ENCODE measurements at places on chromosomes 2 and 18.

DNA sequence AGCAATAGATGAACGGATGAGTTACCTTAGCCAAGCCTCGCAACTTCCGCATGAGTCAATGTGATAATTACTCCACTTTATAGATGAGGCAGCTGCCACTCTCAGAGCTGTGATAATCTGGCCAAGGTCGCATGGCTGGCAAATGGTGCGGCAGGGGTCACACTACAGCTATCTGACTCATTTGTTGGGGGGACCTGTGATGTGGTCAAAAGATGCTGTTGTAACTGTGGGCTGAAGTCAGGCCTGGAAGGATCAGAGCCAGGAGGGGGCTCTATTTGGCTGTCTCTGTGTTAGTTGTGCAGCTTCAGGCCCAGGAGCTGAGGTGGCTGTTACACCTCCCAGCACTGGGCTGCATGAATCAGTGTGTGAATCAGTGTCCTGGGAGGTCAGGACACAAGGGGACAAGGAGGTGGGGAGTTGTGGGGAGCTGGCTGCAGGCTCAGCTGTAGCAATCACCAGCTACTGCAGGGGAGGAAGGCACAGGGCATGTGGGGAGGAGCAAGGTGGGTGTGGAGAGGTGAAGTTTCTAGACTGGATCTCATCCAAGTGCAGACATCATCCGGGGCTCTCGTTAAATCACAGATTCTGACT is 33.1 kb downstream of the NGEF start:
- no peak for DNase-seq

DNA sequence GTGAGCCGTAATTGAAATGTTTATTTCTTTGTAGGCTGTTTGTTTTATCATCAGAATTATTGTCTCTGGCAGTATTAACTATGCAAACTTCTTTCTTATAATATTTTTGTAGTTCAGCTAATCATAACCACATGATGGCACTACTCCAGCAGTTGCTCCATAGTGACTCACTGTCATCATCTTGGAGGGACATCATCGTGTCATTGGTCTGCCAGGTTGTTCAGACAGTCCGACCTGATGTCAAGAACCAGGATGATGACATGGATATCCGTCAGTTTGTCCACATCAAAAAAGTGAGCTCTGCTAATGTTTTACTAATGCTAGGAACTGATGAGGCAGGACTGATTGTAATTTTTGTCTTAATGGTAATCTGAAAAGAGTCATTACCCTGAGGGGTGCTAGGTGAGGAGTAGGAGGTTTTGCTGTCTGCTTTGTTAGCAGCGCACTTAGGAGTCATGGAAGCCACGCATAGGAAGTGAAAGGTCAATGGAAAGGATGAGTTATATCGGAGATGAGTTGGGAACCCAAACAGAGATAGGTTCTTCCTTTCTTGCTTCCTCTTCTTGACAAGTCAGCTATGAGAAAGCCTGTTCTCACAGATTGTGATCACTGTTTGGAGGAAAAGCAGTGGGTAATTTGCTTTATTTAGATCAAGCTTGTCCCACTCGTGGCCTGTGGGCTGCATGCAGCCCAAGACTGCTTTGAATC is 49.2 kb downstream of the PIKFYVE start:
- DNase-seq, result no peak

DNA sequence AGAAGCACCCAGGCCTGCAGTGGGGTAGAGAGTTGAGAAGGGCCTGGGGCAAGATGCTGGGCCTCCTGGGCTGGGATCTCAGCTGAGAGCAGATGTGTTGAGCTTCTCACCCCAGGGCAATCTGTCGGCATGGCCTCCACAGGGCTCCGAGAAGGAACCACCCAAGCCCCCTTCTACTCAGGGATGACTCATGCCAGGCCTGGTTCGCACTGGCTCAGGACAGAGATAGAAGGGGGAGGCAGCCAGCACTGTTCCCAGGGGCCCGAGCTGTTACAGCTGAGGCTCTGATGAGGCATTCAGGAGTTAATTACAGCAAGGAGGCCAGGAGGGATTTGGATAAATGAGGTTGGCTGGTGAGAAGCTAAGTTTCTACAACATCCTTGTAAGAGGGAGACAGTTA is 62.5 kb downstream of the CENPO start:
- DNase-seq, result no peak

DNA sequence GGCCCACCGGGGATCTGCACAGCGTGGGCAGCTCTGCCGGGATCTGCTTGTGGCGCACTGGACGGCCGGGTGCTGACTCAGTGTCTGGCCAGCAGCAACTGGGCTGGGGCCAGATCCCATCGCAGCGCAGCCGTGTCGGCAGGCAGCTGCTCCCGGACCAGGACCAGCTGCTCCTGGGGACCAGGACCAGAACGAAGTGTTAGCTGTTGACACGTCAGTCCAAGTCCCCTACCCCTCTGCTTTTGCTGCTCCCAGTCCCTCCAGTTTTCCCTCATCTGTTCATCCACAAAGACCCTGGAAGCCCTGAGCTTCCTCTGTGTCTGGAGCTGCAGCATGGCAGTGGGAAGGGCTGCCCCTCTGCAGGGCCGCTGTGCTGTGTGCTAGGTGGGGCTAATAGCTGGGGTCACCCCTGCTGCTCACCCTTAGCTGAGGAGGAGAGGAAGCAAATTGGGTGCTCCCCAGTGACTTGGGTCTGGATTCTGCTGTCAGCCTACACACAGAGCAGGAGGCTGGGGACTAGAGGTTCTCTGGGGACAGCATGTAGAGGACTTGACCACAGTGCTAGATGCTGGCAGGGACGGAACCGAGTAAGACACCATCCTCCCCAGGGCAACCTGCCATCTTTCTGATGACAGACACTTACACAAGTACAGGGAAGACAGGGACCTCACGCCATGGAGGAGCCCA is 16.9 kb upstream of the KIF1A start:
- DNase-seq, result no peak

- DNase-seq, result no peak
These were observed 328.7 kb upstream of the FAM98A start for GRCh38 chr2:33927756-33928155.

GRCh38 chr2:129728035-129728972 is 251.2 kb upstream of the RAB6C start:
- no peak for DNase-seq

GRCh38 chr2:235851828-235852525 is 316.2 kb downstream of the GBX2 start:
- no peak for DNase-seq

DNA sequence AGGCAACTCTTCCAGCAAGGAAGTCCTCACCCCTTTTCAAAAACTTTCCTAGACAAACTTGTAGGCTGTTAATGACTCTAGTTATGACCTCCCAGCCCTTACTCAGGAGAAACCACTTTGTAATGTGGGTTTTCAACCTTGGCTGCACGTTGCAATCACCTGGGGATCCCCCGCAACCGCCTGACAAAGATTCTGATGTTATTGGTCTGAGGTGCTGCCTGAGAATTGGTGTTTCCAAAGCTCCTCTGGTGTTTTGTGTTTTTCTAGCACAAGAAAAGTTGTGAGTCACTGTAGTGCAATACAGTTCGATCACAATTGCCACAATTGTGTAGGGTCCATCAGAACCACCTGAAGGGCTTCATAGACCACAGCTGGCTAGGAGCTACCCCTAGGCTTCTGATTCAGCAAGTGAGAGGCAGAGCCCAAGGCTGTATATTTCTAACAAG is 121.6 kb downstream of the SP100 start:
- DNase-seq, result no peak

- DNase-seq, result no peak
These were observed 107.8 kb downstream of the MAIP1 start for GRCh38 chr2:200063155-200063554.

DNA sequence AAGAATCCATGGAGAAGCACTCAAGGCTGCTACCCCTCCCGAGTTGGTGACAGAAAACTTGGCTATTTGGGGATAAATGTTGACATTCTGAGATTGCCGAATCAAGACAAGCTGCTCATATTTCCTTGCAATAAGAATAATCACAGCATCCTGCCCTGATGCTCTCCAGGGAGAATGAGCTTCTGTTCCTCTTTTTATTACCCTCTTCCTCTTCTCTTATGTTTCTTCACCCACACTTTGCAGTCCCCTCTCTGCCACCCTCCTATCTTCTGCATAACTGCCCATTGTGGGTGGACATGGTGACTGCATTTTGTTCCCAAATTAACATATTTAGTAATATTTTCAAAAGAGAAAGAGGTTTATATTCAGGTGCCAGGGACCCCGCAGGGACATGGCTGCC is 11.9 kb upstream of the MSGN1 start:
- no peak for DNase-seq

DNA sequence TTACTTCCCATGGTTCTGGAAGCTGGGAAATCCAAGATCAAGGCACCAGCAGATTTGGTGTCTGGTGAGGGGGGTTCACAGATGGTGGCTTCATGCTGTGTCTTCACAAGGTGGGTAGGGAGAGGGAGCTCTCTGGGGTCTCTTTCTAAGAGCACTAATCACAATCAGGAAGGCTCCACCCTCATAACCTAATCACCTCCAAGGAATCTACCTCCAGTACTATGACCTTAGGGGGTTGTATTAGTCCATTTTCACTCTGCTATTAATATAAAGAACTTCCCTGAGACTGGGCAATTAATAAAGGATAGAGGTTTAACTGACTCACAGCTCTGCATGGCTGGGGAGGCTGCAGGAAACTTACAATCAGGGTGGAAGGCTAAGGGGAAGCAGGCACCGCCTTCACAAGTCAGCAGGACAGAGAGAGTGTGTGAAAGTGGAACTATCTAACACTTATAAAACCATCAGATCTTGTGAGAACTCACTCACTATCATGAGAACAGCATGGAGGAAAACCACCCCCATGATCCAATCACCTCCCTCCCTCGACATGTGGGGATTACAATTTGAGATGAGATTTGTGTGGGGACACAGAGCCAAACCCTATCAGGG is 17.6 kb downstream of the TBC1D8 start:
- no peak for DNase-seq

DNA sequence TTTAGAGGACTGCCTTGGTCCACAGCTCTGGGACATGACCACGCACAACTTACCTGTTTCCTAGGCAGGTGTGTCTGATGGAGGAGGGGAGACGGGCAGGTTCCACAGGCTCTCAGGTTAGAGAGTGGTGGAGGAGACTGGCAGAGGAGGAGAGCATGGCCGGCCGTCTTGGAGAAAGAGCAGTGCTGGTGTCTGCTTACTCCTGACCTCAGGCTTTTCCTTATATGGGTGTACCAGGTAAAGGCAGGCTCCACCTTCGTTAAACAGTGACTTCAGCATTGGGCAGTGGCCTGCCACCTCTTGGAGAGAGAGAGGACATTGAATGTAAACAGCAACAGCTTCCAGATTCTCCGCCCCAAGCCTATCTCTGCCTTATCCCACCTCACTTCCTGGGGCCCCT is at the start of gene CAPN13:
TSS of gene CAPN13 (minus strand) at position 198 of the 400 bp plus-strand sequence. CDS start 20,121 bp downstream, outside the sequence.
- no peak for DNase-seq

- no peak for DNase-seq
These were observed 117.3 kb downstream of the THADA start for GRCh38 chr2:43478412-43479086.

GRCh38 chr2:169172151-169172735 is 102.9 kb downstream of the DHRS9 start:
- DNase-seq, result no peak

GRCh38 chr2:200730960-200731359 is 80.8 kb upstream of the BZW1 start:
- DNase-seq, result no peak

GRCh38 chr2:239772721-239773120 is 252.4 kb downstream of the NDUFA10 start:
- no peak for DNase-seq

- no peak for DNase-seq
These were observed 69.0 kb downstream of the STPG4 start for GRCh38 chr2:47086054-47086471.

DNA sequence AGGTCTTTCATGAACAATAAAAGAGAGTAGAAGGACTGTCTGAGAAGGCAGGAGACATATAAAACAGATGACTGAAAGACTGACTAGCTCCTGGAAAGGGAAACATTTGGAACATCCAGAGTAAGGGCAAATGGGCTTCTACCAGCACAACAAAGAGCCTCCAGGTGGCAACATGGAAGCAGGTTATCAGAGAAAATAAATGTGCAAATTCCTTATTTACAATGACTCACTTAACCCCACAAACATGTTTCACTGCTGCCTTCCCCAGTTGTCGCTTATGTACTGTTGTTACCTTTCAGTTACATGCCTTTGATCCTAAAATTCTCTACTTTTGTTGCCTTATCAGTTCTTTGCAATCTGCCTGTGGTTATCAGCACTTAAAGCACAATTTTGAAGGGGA is 117.0 kb downstream of the HIBCH start:
- no peak for DNase-seq

DNA sequence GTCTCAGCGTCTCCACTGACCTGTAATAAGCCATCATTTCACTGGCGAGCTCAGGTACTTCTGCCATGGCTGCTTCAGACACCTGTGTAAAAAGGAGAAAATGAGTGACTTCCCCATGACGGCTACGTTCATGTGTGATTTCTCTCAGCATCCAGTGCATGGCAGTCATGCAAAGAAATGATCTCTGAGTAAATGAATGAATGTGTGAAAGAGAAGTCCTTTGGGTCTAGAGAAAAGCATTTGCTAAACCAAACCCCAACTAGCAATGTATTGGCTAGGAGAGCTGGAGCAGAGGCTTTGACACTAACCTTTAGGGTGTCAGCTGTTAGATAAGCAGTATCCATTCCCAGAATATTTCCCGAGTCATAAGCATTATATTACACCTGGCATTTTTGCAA is 417 bp downstream of the IL1B start:
- no peak for DNase-seq

GRCh38 chr18:11672198-11672597 is 16.9 kb upstream of the GNAL start:
- DNase-seq, result no peak

GRCh38 chr2:197071213-197071612 is 144.7 kb upstream of the PGAP1 start:
- no peak for DNase-seq

- no peak for DNase-seq
These were observed 59.6 kb downstream of the TPGS2 start for GRCh38 chr18:36769172-36769571.

DNA sequence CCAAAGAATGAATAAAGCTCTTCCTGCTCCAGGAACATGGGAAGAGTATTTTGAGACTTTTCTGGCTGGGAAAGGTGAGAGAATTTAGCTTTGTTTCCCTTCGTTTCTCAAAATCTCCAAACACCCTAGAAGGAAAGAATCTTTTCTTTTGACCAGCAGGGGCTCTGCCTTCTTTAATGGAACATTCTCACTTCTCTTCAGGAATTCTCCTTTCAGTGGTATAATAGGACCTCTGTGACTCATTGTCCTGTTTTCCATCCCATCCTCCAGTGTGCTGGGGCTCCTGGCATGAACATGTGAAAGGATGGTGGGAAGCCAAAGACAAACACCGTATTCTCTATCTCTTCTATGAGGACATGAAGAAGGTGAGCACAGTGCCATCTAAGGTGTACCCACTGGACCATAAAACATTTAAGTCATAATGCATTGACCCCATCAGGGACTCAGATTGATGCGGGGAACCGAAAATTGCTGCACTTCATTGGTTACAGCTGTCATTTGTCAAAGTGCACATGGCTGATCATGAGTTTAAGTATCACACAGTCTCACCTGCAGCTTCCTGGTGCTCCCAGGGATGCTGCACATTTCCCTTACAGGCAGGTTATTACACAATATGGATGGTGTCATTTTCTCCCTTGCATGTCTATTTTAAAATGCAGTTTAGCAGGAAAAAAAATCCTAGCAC is 5.5 kb downstream of the SULT1C4 start:
- no peak for DNase-seq
